Left lung (tissue), 14 donors: ENCODE measurements at places on chromosomes 11 and 22.
A peak's percentile ranks its signal among the peaks of the same experiment; 100 is the strongest.

GRCh38 chr22:26172389-26172990, 3.2 kb downstream of the SEZ6L start:
- no peak for DNase-seq

DNA sequence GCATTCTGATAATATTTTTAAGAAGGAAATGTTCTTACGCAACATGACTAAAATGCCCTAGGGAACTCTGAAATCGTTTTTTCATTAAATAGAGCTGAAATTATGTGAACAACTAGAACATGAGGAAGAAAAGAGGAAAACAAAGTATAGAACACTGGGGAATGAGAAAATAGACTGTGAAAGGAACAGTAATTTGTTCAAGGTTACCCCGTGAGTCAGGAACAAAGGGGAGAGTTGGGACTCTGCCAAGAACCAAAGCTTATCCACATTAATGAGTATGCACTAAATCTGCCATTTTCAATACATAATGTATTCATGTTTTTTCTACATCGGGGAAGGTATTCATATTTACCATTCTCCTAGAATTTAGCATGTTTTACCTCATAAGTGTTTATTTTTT, 961.8 kb upstream of the CCDC90B start:
- no peak for DNase-seq

DNA sequence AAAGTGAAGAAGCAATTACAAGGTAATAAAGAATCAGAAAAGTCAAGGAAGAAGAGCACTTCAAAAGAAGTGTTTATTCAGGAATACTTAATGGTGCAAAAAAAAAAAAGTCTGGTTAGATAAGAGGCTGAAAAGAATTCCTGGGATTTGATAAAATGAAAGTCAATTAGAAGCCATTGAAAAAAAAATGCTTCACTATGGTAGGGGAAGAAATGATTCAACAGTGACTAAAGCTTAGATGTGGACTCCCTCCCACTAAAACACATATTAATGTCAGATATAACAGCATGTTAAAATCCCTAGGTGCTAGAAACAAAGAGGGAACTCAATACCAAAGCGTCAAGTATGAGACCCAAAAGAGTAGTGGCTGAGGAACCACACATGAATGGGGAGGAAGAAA, 335.3 kb upstream of the PITPNB start:
- DNase-seq: no peak

DNA sequence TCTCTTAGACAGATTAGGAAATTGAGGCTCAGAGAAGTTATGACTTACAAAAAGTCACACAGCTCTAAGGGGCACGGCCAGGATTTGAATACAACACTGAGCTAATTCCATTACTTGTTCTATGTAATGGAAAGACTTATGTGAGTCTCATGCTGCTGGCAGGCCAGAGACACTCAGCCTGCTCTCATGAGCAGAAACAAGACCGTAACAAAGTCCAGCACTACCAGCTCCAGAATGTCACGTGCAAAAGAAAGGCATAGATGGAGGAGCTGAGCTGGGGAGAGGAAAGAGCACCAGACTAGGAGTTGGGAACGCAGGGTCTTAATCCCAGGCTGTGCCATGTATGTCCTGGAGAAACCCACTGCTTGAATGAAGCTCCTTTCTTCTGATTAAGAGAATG, 1.8 kb downstream of the CHRDL2 start:
- no peak for DNase-seq

- DNase-seq: no peak
Observed at GRCh38 chr11:120513436-120514315, 2.1 kb downstream of the GRIK4 start.

DNA sequence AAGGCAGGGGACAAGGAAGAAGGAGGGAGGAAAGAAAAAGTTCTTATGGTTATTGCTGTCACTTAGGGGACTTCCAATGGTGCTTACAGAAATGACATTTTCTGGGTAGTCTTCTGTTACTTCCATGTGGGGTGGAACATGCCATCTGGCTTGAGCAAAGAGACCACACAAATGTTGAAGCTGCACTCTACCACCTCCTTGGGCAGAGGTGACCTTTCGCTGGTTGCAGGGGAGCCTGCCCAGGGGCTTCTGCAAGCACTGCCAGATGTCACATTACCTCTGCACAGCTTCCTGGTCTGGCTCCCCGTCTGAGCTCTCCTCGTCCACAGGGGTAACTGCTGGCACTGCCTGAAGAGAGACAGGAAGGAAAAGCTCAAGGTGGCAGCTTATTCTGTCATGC, 32.6 kb upstream of the APOA1 start:
- DNase-seq: no peak

- DNase-seq: no peak
Observed at GRCh38 chr11:102284008-102284407, 33.3 kb upstream of the BIRC3 start.

GRCh38 chr11:65577756-65578109, 1.9 kb downstream of the EHBP1L1 start:
- no peak for DNase-seq

- no peak for DNase-seq
Observed at GRCh38 chr11:84117394-84117793, 831.2 kb upstream of the CCDC90B start.

DNA sequence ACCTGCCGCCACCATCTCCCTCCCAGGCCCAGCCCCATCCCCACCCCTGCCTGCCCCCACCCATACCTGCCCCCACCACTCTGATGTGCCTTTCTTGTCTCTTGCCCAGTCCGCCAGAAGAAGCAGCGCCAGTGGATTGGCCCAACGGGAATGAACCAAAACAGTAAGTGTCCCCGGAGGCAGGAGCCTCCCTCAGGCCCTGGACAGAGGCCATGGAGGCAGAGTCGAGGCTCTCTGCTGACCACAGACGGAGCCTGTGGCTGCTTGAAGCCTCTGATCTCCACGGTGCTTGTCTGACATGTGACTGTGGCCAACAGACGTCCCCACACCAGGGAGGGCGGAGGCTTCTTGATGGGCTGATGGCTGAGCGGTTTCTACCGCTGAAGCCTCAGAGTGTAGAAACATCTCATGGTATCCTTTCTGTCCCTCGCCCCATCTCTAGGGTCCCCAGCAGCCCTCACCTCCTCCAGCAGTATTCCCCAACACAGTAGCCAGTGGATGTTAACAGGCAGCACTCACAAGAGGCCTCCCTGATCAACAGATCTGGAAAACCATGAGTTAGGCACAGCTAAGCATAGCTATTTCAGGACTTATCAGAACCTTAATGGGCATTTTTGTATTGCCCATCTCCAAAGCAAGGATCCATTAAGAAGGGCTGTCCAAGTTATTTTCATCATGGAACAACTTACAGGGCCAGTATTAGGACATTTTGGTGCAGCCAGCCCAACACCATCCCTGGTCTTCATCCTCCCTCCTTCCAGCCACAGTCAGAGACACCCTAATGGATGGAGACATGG, 21.7 kb downstream of the CD5 start:
- no peak for DNase-seq

DNA sequence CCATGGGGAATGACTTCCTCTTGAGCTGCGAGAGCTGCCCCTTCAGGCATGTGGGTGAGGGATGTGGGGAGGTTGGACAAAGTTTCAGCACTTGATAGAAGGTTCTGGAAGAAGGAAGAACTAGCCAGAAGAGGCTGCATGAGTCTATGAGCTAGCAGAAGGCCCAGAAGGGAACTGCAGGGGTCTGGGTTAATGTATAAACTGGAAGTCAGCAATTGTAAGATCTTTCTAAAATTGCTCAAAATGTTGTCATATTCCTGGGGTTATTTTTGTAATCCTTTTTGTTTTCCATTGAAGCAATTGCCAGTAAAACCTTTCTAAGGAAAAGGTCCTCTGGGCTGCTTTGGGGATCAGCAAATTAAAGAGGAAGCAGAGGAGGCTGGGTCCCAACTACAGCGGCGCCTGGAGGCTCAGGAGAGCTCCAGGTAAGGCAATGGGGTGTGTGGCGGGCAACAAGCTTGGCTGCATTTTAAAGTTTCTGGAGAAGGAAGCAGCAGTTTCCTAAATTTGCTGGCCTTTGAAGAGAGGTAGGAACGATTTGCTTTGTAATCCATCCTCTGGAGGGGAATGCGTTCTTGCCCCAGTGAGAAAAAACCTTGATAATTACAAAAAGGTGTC, 29.2 kb downstream of the ADAMTS15 start:
- DNase-seq: no peak

- no peak for DNase-seq
Observed at GRCh38 chr11:3106736-3107524, 49.7 kb upstream of the CARS1 start.

GRCh38 chr22:37560608-37561211, 430 bp downstream of the CDC42EP1 start:
- DNase-seq: peak; percentile 84

GRCh38 chr11:15497366-15497765, 382.6 kb downstream of the INSC start:
- peak; percentile 32 for DNase-seq

GRCh38 chr11:66107600-66108510, 37.8 kb downstream of the PACS1 start:
- DNase-seq: no peak

DNA sequence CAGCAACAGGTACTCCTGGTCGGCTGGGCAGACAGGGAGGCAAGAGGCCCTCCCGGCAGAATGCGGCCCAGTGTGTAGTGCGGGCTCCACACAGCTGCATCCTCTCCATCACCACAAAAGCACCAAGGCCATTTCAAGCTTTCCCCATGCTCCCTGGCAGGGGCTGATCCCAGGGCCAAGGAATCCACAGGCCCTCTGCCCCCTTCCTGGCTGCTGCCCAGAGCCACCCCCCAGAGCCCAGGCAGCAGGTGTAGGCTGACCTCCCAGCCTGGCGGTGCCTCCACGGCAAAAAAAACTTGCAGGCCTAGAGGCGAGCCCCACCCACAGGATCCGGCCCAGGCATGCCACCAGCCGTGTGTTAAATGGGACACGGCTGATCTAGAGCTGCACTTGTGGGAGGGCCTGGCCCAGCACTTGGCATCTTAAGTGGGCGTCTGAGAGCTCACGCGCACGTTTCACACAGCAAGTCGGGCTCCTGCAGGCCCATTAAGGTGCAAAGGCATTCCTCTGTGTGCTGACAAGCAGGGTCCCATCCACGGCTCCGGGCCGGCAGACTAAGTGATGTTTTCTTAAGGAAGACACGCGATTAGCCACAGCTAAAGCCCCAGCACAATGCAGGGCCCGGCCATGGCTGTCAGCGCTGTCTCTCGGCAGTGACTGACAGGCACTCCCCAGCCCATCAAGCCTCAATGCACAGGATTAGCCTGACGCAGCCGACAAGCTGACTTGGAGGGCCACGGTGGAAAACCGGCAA, 19.8 kb upstream of the GNB1L start:
- DNase-seq: peak; percentile 88

- DNase-seq: no peak
Observed at GRCh38 chr11:61814247-61814957, 2.4 kb downstream of the FADS1 start.

GRCh38 chr11:61004761-61005181, 33.3 kb downstream of the CD6 start:
- DNase-seq: no peak

DNA sequence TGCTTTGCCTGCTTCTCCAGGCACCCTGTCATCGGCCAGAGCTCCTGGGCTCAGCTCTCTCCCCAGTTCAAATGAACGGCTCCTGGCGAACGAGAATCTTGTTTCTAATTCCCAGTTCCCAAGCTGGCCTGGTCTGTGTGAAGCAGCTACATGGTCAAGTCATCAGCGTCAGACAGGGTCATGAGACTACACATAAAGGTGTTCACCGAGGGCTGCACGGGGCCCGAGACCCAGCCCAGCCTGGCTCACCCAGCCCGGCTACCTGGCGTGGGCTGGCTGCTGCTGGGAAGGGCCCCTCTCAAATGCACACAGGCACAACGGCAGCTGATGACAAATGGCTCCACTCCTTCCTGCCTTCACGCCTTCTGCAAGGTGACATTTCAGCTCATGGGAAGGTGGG, 14.6 kb upstream of the CELSR1 start:
- DNase-seq: no peak
